Stimulated activated CD4-positive, alpha-beta T cell treated with anti-CD3 and anti-CD28 coated beads, Interleukin-2, amount 100 ng/mL, for 4 hours (primary cell): ENCODE measurements at places on chromosomes 12 and 14.

DNA sequence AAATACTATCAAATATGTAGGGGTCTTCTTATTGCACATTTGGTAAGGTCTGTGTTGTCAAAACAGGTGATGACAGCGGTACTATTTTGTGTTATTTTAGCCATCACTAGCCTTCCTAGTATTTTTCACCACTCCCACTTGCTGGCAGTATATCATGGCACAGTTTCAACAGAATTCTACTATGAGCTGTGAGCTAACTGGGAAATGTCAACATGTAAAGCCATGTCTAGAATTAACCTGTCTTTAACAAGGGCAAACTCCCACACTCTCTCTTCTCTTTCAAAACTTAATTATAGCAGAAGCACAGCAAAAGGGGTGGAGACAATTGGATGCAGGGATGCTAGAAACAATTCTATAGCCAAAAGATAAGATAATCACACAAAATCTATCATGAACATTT lies 253.4 kb downstream of the PAX9 start:
- DNase-seq = no peak

GRCh38 chr12:108694812-108695278 lies 36.5 kb downstream of the CORO1C start:
- no peak for DNase-seq

DNA sequence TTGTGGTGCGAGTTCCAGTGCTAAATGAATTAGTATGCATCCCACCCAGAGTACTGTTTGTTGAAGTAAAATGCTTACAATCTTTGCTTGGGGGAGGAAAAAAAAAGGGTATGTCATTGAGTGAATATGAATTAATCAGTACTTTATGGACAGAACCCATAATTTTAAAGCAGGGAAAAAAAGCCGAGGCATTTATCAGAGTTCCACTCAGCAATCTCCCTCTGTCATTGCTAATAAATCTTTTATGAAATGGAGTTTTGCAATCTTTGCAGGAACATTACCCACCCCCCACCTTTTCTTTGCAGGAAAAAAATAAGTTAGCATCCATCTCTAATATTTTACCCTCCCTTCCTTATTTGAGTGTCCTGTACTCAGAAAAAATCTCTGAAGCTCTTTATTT lies 127.9 kb upstream of the TMPO start:
- DNase-seq = no peak

DNA sequence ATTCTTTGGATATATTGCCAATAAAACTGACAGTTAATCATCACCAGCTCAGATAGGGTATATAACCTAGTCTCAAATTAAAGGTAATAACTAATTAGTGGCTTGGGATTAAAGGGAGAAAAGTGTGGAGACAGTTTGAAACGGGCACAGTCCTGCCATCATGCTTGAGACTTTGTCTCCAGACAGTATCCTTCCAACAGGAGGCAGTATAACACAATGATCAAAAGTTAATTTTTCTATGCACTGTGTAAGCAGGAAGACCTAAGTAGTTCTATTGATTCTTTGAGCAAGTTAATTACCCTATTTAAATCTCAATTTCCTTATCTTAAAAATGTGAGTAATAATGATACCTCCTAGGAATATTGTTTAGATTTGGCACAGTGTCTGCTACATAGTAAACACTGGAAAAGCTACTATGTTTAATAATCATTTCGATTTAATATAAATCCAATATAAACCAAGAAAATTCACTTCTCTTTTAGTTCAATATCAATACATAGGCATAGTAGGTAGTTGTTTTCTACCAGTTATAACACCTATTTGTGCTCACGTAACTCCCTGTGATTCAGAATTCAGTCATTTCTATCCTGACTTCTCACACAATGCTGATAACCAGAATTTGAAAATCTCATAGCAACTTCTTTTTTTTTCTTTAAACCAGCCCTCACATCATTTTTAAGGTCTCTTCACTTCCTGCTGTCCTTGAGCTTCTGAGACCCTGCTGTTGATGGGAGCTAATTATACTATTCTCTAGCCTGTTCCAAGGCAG lies 53.7 kb downstream of the GALNT4 start:
- DNase-seq = peak; percentile 1

GRCh38 chr12:25332143-25332542 lies 81.4 kb upstream of the KRAS start:
- no peak for DNase-seq

- DNase-seq = no peak
Measured at GRCh38 chr12:89349814-89350213, 2.5 kb downstream of the DUSP6 start.

- DNase-seq = no peak
Measured at GRCh38 chr14:73997108-73997943, 21.8 kb downstream of the ENTPD5 start.

DNA sequence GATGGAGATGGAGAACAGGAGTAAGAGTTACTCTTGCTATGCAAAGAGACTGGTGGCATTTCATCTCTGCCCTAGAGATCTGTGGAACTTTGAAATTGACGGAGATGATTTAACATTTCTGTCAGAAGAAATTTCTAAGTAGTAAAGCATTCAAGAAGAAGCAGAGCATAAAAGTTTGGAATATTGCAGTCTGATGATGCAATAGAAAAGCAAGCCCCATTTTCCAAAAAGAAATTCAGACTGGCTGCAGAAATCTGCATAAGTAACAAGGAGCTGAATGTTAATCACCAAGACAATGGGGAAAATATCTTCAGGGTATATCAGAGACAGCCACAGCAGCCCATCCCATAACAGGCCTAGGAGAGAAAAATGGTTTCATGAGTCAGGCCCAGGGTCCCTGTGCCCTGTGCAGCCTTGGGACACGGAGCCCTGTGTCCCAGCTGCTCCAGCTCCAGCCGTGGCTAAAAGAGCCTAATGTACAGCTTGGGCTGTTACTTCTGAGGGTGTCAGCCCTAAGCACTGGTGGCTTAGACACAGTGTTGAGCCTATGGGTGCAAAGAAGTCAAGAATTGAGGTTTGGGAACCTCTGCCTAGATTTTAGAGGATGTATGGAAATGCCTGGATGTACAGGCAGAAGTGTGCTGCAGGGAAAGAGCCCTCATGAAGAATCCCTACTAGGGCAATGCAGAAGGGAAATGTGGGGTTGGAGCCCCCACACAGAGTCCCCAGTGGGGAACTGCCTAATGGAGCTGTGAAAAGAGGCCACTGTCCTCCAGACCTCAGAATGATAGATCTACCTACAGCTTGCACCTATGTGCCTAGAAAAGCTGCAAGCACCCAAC lies 616.6 kb downstream of the SLC16A7 start:
- no peak for DNase-seq

DNA sequence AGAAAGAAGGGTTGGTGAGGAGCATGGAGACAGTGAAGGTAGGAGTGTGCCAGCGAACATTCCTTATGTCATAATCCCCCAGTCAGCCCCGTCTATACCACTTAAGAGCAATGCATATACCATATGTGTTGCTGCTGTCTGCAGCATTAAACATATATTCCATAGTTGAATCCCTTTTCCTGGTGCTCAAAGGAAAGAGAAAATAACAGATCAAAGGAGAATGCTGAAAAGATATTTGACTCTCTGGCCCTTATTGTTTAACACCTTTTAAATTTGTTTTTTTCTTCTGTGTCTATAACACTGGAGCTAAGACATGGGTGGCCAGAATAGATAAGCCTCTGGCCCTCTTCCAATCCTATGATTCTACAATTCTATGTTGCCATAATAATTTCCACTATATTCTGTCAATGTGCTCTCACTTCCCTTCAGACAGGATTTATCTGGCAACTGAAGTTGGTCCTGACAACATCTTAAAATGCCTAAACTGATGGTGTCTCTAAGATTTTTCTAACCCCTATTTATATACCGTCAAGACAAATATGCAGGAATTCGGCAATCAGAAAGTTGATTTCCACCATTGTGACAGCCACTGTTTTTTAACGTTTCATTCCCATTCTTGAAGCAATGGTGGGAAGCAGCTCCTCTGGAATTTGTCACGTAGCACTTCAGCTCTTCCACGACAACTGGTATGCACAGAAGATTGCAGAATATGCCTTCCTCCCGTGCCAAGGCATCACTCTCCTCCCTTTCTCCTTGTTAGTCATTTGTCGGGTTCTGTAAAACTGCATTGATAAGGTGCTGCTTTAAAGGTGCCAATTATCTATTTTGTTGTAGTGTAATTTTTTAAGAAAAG lies 204.7 kb downstream of the BCAT1 start:
- no peak for DNase-seq

GRCh38 chr12:94930216-94930654 lies 73.3 kb downstream of the NDUFA12 start:
- no peak for DNase-seq

GRCh38 chr12:12011880-12012260 lies 58.9 kb upstream of the BCL2L14 start:
- DNase-seq = no peak

GRCh38 chr12:116332705-116333380 lies 55.4 kb upstream of the MED13L start:
- no peak for DNase-seq

GRCh38 chr12:5588591-5588990 lies 156.7 kb downstream of the NTF3 start:
- DNase-seq = no peak

- no peak for DNase-seq
Measured at GRCh38 chr12:92601176-92601575, 101.6 kb upstream of the PLEKHG7 start.

DNA sequence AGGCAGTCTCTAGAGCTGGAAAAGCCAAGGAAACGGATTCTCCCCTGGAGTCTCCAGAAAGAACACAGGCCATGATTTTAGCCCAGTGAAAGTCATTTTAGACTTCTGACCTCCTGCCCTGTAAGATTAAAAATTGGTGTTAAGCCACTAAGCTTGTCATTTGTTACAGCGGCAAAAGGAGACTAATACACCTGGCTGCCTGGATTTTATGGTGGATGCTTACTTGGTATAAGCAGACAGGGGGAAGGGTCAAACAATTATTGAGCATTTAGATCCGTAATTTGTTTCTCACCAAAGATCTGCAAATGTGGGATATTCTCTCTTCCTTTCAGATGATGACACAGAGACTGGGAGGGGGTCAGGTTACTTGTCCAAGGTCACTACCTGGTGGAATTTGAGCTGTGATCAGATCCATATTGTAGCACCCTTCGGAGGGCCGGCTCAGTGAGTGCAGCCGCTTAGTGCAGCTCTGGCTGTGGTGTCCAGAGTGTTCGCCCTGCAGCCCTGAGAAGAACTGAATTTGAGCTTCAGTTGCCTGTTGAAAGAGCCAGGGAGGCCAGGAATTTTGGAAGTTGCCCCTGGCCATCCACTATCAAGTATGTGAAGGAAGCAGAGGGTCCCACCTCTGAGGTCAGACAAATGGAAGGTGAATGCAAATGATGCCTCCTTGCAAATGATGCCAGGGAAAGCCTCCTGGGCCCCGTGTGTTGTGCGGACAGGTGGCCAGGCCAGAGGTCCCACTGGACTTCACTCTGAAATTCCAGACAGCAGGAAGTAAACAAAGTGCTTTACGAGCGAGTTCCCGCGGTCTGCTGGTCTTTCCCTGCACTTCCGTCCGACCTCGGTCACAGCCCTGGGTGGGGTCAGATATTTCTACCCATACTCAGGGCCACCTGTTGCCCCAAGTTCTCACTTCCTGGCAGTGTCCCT lies 15.1 kb downstream of the GLRX5 start:
- no peak for DNase-seq
